ENCODE measurements at places on chromosomes 1 and 21.

DNA sequence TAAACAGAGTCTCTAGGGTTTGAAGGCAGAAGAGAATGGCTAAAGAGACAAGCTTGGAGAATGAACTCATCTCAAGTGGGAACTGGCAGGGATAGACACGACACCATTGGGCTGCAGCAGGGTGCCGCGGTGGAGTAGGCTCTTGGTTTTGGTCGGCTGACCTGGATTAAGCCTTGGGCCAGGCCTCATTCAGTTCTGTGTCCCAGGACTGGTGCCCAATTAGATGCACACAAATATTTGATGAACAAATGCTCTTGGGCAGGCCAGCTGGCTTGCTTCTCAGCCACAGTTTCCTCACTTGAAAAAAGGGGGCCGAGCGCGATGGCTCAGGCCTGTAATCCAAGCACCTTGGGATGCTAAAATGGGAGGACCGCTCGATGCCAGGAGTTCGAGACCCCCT is 53.4 kb upstream of the CITED4 start:
- no peak for DNase-seq

GRCh38 chr1:22731924-22732720 is 21.5 kb downstream of the EPHB2 start:
- DNase-seq = no peak

DNA sequence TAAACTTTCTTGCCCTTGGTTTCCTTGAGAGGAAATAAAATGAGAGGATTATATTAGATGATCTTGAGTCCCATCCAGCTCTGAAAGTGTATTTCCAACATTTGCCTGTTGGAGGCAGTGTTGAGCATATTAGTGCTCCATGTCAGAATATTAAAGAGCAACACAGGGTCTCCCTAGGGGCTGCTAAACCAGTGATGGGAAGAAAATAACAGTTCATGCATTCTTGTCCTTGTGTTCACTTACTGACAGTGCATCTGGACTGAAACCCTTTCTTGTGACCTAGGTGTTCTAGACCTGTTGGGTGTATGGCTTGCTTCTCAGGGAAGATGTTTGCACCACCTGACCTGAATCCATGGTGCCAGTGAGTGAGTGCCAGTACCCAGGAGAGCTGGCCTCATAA is 124.7 kb upstream of the KIAA0040 start:
- no peak for DNase-seq

GRCh38 chr1:232555494-232556210 is 74.3 kb downstream of the SIPA1L2 start:
- DNase-seq = no peak

GRCh38 chr1:156836041-156836654 is 19.5 kb upstream of the SH2D2A start:
- no peak for DNase-seq

DNA sequence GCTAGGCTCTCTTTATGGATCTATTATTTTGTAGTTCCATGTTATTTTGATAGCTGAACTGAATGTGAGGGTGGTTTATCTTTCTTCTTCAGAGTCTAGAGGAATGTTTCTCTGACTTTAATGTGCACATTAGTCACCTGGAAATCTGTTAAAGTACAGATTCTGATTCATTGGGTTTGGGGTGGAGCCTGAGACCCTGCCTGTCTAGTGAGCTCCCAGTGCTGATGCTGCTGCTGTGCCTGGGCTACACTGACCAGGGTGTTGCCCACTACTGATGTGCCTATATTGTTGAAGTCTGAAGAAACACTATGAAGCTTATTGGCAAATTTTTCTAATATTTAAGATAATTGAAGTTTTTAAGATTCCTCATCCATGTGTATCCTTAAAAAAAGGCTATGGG is 35.9 kb downstream of the CD46 start:
- DNase-seq = no peak

GRCh38 chr1:55279627-55280026 is 64.5 kb upstream of the USP24 start:
- no peak for DNase-seq

GRCh38 chr1:200774311-200774710 is 35.6 kb downstream of the CAMSAP2 start:
- no peak for DNase-seq

DNA sequence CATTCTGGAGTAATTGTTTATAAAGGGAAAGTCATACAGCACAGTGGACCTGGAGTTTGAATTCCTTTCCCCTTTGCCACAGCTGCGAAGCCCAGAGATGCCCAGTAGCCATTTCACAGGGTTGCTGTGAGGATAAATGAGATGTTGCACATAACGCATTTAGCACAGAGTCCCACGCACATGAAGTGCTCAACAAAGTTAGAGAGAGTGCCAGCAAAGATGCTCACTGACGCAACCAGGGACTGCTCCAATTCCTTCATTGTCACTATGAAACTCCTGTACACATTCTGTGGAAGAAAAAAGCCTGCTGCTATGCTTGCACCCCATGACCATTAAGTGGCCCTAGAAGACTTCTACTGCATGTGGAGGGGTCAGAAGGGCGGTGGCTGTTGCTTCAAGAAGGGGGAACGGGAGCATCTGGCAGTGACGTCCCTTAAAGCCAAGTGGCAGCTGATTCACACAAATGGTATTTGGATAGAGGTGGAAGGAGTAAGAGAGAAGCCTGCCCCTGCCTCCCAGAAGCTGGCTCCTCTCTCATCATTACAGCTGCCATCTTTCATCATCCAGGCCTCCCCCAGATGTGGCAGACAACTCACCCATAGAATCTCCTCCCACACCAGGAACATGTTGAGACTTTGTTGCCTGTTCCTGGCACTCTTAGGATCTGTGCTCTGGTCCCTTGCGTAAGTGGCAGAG is 26.5 kb upstream of the VAV3 start:
- peak; percentile 51 for DNase-seq

DNA sequence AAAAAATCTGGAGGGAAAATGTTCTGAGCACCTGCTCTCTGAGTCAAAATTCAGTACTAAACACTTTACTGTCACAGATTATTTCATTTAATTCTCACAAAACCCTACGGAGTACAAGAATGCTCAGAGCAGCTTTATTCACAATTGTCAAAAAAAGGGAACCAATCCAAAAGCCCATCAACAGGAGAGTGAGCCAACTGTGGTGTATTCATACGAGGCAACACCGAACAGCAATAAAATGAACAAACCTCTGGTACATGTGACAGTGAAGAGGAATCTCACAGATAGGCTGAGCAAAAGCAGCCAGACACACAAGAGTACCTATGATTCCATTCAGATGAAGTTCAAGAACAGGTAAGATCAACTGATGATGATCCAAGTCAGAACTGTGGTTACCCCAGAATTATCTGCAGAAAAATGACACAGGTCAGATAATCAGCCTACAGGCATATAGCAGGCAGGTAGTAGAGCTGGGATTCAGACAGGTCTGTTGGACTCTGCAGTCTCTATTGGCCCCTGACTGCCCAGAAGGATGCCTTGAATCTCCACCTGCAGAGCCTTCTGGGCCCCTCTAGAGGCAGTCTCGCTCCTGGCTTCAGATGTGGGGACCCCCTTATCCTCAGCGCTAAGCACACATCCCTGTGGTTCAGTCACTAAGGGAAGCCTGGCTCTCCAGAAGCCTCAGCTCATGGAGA is 19.2 kb downstream of the SLC9A1 start:
- DNase-seq = no peak

DNA sequence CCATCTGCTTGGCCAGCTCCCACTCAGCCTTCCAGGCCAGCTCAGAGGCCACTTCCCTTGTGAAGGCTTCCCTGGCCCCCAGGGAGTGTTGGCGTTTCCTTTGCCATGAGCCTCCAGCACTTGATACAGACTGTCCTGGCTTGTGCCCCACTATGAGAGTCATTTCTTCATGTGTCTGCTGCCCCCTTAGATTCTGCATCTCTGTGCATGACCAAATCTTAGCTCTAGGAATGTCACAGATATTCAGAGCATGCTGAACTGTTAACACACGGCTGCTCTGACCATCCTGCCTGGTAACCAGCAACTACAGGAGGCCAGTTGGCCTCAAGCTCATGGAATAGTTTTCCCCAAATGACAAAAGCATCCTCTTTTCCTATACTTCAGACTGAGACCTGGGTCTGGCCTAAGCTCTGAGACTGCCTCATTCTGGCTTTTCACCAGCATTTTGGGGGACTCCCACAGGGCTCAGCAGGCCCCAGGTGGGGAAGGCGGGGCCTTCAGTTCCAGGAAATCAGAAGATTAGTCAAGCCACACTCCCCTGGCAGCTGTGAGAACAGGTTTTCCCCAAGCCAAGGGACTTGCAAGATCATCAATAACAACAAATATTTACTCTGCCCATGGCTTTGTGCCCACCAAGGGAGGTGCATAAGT is 182.6 kb upstream of the EDN2 start:
- DNase-seq = no peak

DNA sequence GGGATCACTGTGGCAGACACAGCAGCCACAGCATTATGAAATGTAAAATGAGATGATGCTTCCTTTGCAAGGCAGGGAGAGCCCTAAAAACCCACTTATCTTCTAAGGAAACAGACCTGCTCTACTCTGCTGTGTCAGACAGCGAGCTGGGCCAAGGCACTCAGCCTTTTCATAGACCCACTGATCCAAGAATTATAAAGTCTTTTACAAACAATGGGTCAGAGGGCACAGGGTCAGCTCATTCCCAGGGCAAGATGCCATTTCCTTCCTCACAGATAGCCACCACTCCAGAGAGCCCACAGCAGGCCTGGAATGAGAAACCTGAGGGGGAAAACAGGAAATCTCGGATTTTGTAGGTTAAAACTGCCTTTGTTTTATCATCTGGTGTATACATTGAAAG is 42.9 kb downstream of the CASQ2 start:
- DNase-seq = no peak

DNA sequence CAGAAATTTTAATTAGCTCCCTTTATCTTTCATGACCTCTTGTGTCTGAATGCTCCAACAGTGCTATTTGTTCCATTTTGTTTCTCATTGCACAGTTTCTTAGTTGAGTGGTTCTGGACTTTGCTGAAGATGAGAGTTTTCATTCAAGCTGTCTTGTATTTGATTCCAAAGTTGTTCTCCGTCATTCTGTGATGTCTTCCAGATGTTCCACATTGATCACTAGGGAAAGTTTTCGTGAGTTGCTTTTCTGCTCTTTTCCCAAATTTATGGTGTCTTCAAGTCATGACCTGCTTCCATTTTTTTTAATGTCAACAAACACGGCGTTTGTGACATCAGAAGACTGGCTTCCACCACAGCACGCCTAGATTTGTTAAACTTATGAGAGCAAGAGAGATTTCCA is 575.5 kb downstream of the MRPL39 start:
- no peak for DNase-seq

GRCh38 chr1:212987702-212988322 is 27.9 kb downstream of the ANGEL2 start:
- DNase-seq = no peak

- DNase-seq = peak; percentile 88
Measured at GRCh38 chr1:18820791-18821641, 38.4 kb downstream of the TAS1R2 start.

- DNase-seq = no peak
Measured at GRCh38 chr1:153231363-153231762, 14.0 kb downstream of the PRR9 start.

DNA sequence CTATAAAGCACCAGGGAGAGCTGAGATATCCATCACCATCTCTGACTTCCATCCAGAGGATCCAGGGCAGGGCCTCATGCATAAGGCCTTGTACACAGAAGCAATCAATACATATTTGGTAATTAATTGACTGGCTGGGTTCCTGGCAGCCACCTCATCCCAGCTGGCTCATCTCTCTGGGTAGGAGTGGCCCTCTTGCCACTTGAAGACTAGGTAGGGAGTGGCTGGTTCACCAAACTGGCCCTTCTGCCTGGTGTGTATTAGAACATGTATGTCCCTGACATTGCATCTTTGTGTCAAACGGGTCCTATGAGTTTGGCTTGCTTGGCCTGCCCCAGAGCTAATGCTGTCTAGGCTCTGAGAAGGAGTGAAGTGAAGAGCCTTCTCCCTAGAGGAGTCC is 11.8 kb downstream of the NUAK2 start:
- no peak for DNase-seq

DNA sequence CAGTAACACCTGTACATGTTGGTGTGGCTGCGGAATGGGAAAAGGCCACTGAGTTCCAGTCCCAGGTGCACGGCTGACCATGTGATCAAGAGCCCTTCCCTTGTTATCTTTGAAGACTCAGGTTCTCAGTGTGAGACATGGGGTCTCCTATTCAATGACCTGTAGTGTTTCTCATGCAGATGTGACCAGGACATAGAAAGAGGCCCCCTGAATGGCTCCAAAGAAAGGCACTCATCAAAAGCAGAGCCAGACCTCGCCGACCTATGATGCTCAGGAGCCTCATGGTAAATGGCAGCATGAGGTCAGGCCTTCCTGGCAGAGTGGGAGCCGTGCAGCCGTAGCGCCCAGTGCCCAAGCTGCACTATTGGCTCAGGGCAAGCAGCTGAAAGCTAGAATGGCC is 42.3 kb upstream of the HAO2 start:
- DNase-seq = no peak

GRCh38 chr1:43847290-43847689 is 86.3 kb upstream of the ARTN start:
- no peak for DNase-seq

All from urothelium cell line (cell line).